Activated T-cell treated with anti-CD3 and anti-CD28 coated beads for 48 hours (primary cell): ENCODE measurements at places on chromosomes 4 and X.

GRCh38 chr4:112156553-112156952, 11.3 kb downstream of the FAM241A start:
- no peak for DNase-seq

GRCh38 chrX:6679550-6679949, 144.6 kb upstream of the VCX3A start:
- no peak for DNase-seq

DNA sequence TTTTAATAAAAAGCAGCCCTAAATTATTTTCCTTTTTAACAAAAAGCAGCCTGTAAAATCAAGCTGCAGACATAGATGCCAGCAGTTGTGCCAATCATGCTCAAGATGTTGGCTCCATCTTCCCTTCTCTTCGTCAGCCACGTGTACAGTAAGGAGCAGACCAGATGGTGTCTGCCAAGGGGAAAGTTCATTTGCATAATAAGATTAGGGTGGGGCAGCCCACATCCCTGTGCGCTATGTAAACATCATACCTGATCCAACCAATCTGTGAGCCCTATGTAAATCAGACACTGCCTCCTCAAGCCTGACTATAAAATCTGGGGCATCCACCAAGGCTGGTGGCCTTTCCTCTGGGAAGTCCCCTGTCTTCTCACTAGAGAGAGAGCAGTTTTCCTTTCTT, 23.1 kb upstream of the C1GALT1C1 start:
- DNase-seq: no peak

- no peak for DNase-seq
These were observed 3.9 kb upstream of the TMPRSS11B start for GRCh38 chr4:68249434-68249833.

DNA sequence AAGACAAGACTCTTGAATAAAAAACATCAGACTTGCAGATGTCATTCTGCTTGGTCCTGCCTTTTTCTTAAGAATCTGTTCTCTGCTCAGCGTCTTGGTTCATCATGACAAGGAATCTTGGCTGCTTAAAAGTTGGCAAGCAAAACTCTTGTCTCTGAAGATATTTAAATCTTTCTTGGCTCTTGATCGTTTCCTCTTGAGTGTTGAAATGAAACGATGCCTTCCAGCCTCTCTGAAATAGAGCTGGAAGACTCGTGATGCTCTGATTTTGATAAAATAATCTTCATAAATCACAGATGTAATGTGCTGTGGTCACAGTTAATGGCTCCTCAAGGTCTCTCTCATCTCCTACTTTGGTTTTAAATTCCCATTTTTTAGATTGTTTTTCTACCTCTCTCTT, 39.9 kb upstream of the TMEM192 start:
- DNase-seq: no peak

- no peak for DNase-seq
These were observed 17.2 kb downstream of the RHOH start for GRCh38 chr4:40214038-40214437.

DNA sequence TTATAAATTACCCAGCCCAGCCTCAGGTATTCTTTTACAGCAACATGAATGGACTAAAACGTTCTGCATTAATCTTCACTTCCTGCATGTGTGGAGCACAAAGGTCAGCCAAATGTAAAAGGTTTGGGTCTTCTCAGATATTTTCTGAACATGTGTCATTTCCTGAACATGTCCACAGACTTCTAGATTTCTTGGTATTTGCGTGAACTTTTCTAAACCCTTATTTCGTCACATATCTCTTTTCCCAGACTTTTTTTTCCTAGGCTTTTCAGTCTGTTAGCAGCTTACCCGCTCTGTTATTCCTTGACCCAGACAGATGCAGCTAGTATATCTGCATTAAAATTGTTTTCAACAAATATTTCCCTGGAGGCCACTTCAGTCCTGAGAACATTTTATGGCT, 57.3 kb upstream of the USP51 start:
- DNase-seq: no peak

DNA sequence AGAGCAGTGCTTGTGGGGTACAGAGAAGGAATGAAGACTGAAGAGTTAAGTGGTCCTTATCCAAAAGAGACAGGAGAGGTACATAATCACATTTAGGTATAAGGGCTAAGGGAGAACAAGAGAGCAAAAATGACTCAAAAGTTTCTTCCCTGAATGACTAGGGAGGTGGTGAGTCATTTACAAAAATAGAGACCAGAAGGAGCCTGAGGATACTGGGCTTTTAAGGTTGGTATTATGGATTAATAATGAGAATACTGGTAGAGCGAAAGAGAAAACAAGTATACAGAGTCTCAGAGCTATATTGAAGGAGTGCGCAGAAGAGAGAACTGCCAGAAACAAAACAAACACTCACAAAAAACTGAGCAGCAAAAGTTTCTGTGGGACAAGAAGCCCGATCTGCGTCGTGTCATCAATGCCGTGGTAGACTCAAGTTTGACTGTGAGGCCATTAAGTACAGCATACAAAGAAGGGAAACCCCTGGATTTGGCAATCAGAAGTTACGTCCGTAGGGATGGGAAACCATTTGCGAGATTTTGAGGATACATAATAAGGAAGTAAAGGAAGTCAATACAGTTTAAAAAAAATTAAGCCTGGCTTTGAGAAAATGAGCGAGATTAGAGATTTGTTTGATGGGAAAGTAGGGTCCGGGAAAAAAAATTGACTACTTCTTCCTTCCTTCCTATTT, 129.1 kb upstream of the STIM2 start:
- DNase-seq: no peak

DNA sequence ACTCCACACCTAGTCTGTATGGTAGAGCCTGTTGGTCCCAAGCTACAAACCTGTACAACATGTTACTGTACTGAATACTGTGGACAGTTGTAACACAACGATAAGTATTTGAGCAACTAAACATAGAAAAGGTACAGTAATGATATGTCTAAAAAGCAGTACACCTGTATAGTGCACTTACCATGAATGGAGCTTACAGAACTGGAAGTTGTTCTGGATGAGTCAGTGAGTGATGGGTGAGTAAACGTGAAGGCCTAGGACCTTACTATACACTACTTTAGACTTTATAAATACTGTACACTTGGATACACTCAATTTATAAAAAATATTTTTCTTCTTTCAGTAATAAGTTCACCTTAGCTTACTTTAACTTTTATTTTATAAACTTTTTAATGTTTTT, 104.0 kb downstream of the TMA16 start:
- DNase-seq: no peak

GRCh38 chrX:47244676-47245075, 11.9 kb downstream of the USP11 start:
- no peak for DNase-seq

GRCh38 chrX:48719958-48720357, 23.4 kb downstream of the SUV39H1 start:
- no peak for DNase-seq

DNA sequence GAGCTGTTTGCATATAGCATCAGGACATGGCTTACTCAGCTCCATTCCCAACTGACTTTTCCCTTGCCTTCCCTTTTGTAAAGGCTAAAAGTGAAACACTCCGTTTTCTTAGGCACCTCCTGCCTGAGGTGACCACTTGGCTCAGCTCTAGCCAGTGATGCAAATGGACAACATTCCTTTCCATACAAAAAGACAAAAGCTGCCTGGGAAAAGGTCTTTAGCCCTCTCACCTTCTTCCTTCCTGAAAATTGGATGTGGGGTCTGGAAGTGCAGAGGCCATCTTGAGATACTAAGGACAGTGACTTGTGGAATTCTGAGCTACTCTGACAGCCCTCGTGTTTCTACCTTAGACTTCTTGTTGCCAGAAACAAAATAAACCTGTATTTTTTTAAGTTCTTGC, 27.7 kb upstream of the SFRP2 start:
- DNase-seq: no peak

- DNase-seq: no peak
These were observed 239.7 kb upstream of the KLF3 start for GRCh38 chr4:38424151-38424871.

- no peak for DNase-seq
These were observed 60.6 kb downstream of the SNX25 start for GRCh38 chr4:185270037-185270436.

GRCh38 chr4:41429280-41429669, 108.7 kb upstream of the LIMCH1 start:
- DNase-seq: no peak

- no peak for DNase-seq
These were observed 144.9 kb downstream of the ANXA5 start for GRCh38 chr4:121551881-121552280.

- DNase-seq: no peak
These were observed 932.1 kb upstream of the SLIT2 start for GRCh38 chr4:19319607-19320006.

- no peak for DNase-seq
These were observed 1280.8 kb downstream of the PCDH7 start for GRCh38 chr4:32000846-32001488.

- DNase-seq: no peak
These were observed 11.7 kb downstream of the JADE1 start for GRCh38 chr4:128821151-128821550.

DNA sequence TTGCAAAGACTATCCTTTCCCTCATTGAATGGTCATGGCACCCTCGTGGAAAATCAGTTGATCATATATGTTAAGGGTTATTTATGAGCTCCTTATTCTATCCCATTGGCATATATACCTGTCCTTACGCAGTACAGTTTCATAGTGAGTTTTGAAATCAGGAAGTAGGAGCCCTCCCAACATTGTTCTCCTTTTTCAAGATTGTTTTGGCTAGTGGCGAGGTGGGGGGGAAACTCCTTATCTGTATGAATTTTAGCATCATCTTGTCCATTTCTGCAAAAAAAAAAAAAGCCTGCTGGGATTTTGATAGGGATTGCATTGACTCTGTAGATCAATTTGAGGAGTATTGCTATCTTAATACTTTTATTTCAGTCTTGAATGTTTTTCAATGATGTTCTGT, 2.5 kb upstream of the USP9X start:
- no peak for DNase-seq
